ENCODE measurements at places on chromosomes 6 and 20.
A peak's percentile ranks its signal among the peaks of the same experiment; 100 is the strongest.

DNA sequence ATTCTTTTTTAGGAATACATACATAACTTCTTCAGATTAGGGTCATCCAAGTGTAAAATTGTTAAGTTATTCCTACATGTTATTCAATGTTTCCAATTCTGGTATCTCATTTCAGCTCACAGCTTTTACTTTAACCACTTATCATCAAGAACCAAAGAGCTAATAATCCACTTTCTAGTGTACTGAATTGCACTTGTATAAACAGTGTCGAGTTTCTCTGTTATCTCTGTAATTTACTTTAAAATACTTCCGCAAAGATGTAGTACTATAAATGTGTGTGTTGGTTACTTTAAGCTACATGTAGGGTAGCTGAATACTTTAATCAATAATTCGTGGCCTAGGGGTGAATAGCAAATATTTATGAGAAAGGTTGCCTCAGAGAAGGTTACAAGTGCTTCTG is 8.8 kb upstream of the GJA1 start:
- DNase-seq = no peak

GRCh38 chr6:39037082-39037508 is 11.5 kb upstream of the GLP1R start:
- no peak for DNase-seq

GRCh38 chr6:33633462-33634158 is 12.5 kb downstream of the ITPR3 start:
- DNase-seq = peak; percentile 49

DNA sequence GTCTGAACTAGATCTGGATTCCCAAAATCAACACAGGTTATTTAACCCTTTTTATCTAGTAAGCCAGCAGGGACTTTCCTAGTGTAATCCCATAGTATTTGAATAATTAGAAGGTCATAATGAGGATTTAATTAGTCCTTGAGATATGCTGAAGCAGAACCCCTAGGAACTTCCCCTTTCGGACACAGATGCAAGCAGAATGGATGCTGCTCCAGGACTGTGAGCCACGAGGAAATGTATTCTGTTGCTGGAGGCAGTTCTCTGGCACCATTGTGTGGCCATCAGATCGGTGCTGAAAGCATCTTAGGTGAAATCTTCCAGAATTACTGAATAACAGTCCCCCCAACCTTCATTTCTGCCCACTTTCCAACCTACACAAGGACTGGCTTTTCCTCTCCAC is 206.9 kb downstream of the TMEM242 start:
- DNase-seq = no peak

DNA sequence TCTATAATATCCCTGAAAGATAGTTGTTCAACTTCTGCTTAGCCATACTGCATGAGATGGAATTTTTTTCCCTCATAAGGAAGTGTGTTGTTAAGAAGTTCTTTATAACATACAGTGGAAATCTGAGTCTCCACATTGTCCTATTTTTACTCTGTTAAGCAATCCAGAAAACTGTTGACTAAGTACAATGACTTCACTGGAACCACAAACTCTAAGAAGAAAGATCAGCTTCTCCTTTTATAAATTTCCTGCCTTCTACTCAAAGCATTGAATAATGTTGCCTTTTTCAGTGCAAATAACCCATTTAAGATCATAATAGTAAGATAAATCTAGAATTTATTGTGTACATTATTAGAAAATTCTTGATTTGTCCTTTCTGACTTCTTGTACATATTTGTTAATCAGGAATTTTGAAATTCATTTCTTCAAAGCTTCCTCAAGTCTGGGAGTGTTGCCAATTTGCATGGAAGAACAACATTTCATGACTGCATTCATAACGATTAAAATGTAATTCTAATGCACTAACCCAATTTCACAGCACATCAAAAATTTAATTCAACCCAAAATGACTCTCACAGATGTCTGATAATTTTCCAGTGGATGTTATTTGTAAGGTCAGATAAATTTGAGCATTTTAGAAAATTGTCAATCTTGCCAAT is 45.6 kb upstream of the ANKEF1 start:
- no peak for DNase-seq

GRCh38 chr6:31952140-31952805 is 6.4 kb downstream of the CFB start:
- peak; percentile 76 for DNase-seq

DNA sequence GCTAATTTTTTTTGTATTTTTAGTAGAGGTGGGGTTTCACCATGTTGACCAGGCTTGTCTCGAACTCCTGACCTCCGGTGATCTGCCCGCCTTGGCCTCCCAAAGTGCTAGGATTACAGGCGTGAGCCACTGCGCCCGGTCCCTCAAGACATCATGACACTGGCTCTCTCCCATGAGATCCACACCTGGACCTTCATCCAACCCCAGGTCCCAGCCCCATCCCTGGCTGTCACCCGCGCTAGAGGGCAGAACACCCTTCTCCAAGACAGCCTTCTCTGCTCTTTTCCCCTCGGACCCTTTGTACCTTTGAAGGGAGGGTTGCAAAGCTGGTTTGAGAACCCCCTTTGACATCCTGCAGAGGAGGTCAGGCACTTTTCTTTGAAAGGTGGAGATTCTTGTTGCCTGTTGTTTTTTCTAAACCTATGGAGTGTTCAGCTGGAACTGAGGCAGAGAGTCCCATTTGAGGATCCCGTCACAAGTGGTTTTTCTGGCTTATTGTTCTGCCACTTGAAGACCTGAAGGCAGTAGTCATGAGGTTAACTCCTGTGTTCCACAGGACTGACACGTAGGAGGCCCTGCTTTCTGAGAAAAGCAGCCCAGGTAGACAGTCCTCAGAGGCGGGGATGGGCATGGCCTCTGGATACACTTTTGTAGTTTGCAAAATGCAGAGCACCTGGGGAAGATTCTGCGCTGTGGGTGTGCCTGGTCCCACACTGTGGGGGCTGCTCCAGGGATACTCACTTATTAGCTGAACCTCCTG is 171.1 kb upstream of the SNX9 start:
- no peak for DNase-seq

DNA sequence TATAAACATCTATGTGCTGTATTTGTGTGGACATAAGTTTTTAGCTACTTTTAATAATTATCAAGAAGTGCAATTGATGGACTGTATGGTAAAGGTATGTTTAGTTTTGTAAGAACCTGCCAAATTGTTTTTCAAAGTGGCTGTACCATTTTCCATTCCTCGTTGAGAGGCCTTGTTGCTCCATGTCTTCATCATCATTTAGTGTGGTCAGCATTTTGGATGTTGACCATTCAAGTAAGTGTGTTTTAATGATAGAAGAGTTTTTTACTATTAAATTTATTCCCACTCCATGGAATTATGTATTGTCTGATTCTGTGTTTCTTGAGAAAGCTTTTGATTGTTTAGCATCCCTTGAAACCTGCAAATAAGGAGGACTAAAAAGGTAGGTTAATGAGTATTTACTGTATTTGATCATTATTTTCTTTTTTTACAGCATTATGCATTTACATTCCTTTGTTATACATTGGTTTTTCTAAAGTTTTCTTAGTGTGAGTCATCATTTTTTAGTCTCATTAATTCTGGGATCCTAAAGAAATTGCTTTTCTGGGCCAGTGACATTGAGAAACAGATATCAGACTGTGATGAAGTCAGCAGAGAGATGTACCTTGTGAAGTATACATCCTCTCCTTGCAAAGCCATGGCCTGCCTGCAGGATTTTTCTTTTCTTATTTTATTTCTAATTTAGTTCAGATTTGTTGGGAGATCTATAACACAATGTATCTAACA is 312.8 kb upstream of the PTCHD4 start:
- DNase-seq = no peak

DNA sequence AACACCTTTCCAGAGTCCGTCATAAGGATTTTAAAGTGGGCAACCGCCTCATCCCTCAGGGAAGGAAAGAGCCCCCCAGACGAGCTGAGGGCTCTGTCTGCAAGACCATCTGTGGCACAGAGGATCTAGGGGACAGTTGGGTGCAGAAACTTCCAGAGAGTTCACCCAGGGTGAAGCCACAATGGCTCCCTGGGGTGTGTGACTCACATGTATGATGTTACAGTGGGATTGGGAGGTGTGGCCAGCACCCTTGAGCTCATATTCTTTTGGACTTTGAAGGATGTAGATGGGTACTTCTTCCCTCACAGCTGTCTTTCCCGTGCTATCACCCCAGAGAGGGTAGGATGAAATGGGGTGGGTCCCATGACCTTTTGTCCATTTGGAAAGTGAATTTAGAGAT is 95.5 kb downstream of the NCR2 start:
- DNase-seq = no peak

DNA sequence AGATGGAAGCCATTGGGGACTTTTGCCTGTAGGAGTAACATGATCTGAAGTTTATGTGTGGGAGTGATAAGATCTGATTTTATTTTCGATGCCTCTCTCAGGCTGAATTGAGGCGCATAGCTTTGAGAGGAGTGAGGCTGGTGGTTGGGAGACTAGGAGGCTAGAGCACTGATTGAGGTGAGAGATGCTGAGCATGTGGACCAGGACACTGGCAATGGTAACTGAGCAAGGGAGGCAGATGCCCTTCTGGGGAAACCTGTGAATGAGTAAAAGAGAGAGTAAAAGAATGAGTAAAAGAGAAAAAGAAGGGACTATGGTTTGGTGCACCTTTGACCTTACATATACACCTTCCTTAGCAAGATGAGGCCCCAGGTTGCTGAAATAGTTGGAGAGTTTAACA is 3.0 kb downstream of the RRP36 start:
- DNase-seq = no peak

DNA sequence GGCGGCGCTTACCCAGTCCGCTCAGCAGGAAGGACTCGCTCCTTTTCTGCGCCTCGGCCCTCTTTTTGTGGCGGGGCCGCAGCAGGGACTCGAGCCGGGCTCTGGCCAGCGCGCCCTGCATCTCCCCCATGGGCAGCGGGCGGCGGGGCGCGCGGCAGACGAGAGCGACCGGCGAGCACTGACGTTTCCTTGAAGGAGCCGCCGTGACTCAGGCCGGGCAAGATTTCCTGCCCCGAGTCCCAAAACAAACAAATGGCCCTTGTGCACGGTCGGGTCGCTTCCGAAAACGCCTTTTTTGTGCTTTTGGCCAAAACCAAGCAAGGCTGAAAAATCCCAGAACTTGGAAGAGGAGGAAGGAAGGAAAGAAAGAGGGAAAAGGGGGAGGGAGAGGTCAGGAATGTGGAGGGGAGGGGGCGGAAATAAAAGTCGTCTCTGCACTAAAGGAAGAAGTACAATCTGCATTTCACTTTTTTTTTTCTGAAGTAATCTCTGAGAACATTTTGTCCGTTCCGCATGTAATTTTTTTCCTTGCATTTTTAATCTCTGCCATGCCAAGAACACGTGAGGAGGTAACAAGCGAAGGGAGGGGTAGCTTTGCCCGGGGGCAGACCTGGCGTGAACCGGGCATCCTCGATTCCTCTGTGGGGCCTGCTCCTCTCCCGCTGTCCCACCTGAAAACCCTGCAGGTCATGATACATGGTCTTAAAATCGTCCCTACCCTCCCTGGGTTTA is 123.3 kb upstream of the SLC2A12 start:
- no peak for DNase-seq

DNA sequence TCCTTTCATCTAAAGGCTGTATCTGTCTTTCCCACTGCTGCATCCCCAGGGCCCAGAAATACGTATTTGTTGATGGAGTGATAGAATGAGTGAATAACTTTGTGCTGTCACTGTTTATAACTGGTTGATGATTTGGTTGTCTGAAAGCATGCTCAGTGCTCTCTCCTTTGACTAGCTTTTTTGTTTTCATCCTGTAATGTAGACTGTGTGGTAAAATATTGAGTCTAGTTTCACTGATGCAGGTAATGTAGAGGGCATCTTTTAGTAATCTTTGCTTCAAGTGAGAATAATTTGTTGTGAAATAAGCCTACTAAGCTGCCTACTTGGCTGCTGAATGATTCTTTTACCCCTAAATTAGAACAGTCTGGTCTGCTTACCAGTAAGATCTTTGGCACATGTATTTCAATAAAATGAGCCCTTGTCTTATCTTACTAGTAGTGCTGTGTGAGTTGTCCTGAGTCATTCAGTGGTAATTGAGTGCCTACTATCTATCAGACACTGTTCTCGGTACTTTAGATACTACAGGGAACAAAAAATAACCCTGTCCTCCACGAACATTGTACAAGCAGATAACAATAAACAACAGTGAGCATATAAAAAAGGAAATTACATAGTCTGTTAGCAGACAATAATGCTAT is 39.9 kb downstream of the MAPK14 start:
- DNase-seq = no peak

DNA sequence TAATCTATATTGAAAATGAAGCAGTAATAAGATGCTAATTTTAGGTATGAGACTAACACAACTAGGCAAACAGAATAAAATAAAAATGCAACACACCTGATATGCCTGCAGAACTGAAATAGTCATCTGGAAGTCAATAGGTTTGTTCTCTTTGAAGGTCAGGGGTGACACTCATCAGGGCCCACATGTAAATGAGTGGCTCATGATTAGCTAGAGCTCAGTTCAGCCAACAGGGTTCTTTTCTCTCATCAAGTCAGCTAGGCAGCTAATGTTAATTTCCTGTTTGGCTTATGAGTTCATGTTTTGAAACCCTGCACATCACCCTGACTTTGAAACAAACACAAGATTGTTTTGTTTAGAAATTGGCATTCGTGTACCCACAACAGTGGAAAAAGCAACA is 23.8 kb downstream of the SMLR1 start:
- no peak for DNase-seq

DNA sequence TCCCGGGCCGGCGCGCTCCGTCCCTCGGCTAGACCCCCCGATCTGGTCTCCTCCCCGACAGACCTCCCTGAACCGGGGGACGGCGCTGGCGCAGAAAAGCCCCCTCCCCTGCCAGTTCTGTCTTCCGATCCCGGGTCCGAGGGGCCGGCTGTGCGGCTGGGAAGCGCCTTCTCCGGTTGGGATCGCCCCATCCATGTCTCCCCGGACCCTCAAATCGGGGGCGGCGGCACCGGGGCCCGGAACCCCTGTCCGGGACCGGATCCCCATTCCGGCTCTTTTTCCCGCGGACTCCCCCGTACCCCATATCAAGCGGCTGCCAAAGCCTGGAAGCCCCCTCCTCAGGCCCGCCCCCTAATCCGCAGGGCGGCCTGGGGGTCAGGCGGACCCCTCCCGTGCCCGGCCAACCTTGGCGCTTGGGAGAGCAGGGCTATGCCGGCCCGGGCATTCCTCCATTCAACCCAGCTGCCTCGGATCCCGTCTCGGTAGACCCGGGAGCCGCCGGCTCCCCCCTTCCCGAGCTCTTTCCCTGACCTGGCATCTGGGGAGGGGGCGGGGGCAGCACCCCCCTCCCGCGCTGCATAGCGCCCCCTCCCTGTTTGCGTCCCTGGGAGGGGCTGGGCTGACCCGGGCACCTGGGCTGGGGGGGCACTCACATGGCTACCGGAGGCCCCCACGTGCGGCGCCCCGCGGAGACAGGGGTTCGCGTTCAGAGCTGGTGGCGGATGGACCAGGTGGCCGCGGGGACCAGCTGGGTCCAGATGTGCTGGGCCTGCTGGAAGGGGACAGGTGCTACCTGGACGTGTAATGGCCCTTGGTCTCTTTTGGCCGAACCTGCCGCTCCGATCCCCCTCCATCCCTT is 643 bp downstream of the DLGAP4 start:
- DNase-seq = no peak

DNA sequence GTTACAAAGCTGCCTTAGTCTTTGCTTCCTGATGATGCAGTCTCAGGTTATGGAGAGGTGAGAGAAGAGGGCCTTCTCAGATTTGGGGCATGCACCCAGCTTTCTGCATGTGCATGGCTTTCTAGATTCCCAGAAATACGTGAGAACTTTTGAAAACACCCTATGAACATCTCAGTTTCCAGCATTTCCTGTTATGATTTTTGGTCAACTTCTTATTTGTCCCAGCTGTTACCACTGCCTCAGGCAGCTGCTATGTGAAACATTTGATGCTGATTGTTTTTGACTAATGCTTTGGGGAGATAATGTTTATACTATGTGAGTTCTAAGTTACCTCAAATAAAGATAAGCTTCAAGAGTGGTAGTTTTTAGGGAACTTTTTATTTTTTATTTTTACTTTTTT is 9.5 kb upstream of the SNAP25 start:
- DNase-seq = no peak

Measured in HuH-7 (cell line).